ENCODE measurements at places on chromosomes 5 and 9.

- no peak for DNase-seq
Observed at GRCh38 chr5:109865637-109866036, 175.9 kb downstream of the MAN2A1 start.

DNA sequence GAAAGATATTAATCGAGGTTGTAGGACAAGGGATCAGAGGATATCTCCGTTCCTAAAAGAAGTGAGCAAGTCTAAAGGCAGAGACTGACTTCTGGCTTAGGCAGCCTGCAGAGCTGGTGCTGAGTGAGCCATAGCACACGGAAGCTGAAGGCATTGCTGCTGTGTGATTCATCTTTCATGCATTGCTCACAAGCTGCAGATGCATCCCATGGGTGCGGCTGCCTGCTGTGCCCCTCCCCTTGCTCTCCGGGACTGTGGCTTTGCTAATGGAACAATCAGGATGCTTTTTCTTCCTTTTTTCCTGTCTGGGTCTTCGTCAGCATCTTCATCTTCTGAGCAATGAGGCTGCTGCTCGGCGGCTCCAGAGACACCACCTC lies 341.4 kb downstream of the DIRAS2 start:
- no peak for DNase-seq

GRCh38 chr5:90438100-90438499 lies 28.5 kb upstream of the CETN3 start:
- DNase-seq: no peak

DNA sequence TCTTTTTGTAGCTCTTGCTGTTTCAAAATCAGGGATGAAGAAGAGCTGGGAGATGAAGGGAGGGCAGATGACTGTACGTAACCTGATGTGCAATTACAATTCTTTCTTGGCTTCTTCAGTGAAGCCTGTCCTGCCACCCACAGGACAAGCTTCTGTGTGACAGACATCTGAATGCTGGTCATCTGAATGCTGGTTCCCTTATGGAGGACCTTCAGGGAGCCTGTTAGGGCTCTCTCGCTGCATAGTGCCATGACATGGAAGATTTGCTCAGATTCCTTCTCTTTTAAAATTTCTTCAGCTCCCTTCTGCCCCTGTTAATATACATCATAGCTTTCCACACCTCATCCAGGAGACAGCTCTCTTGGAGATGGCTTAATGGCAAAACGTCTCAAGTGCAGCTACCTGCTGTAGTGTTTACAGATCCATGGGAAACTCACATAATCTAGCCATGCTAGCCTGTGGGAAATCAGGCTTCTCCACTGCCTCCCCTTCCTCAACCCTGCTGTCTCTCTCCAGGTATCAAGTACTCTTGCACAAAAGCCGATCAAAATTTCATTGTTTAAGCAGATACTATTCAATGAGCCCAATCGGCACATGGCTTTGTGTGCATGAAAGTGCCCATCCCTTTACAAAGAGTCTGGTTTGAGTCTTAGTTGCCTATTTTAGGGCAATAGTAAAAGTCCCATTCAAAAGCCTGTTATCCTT lies 134.6 kb downstream of the RAB3C start:
- DNase-seq: no peak

GRCh38 chr5:79157305-79157704 lies 45.7 kb downstream of the BHMT start:
- DNase-seq: no peak

DNA sequence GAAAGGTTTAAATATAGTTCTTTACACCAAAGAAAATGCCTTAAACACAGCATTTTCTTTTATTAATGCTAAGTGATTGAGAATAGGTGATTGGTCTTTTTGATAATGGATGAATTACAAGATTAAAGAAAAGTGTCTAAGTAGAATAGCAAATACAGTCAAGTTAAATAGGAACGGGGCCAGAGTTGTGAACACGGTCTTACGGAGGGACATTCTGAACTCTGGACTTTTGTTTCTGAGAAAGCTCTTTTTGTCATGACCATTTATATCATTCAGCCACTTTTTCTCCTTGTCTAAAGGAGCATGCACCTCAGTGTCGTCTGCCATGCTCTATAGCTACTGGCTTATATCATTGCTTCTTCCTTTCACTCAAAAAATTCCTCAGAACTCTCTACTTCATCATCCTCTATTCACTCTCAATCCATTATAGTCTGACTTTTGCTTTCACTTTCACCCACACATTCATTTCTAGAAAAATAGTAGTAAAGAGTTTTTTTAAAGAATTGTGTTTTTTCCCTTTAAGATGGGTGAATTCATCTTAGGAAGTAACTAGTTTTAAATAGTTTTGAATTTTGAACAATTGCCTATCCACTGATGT lies 263.0 kb upstream of the FBXL7 start:
- DNase-seq: no peak

DNA sequence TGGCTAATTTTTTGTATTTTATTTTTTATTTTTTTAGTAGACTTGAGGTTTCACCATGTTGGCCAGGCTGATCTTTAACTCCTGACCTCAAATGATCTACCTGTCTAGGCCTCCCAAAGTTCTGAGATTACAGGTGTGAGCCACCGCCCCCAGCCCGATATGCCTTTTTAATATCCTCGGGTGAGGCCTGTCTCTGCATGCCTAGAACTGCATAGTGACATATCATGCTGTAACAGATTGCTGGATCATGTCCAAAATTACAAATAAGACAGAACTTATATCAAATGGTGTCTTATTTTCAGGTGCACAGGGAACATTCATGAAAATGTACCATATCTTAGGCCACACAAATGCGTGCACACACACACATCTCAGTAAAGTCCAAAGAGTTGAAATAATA lies 39.1 kb upstream of the PJA2 start:
- no peak for DNase-seq

DNA sequence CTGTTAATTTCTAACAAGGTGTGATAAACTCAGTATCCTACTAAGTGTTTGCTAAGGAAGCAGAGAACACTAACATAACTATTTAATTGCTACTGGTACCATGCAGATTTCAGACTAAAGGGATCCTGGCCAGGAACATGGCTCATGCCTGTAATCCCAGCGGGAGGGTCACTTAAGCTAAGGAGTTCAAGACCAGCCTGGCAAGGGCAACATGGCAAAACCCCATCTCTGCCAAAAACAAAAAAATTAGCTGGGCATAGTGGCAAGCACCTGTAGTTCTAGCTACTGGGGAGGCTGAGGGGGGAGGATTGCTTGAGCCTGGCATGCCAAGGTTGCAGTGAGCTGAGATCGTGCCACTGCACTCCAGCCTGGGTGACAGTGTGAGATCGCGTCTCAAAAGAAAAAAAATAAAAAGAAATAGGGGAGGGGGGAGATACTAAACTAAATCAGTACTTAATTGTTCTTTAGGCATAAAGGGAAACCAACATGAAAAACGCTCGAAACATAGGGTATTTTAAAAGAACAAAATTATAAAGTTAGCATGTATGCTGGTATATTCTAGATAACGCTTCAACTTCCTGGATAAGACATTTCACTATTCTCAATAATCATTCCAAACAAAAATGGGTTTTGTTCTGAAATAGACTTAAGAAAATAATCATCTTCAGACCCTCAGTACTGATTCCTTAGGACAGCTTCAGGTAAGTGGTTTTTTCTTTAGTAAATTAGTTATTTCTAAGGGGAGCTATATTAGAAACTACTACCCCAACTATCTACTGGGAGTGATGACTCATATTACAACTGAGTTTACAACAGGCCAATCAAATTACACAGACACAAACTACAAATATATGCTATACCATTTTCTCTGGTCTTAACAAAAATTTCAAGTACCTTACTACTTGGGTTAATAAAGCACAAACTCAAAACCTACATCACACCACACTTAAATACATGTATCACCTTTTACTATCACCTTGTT lies 3.5 kb downstream of the PANK3 start:
- no peak for DNase-seq

All from D721Med (cell line).